Activated CD4-positive, alpha-beta T cell treated with anti-CD3 and anti-CD28 coated beads, Interleukin-2, amount 10 ng/mL, durations not matched to agents 24 days and 14 days (primary cell): ENCODE measurements at places on chromosomes 5 and 9.
A peak's percentile ranks its signal among the peaks of the same experiment; 100 is the strongest.

DNA sequence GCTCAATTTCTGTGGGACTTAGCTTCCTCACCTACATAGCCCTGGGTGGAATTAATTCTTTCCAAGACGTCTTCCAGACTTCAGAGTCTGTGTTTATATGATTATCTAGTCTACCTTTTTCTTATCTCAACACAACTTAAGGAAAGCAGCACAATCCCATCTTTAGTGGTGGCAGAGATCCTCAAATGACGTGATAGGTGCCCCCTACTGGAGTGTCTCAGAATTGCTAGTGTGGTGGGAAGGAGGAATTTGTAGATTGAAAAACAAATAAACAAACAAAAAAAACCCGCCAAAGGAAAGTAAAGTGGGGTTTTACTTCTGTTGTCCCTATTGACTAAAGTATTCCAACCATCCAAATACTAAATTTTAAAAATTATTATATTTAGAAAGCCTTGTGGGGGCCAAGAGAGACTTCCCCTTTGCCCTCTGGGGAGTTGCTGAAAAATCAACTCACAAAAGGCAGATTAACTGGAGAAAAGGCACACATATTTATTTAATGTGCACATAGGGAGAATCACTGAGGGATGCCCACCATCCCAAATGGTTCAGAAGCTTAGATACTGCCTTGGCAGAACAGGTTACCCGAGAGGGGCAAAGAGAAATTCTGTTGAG lies 283.3 kb downstream of the TMEM167A start:
- DNase-seq, result peak; percentile 81
- H3K4me1 ChIP-seq, result peaks cover 4% of the 10 kb centered on the region

- H3K27me3 ChIP-seq, result no peaks in the 10 kb centered on the region
- peak; percentile 83 for DNase-seq
- peak overlapping the region; percentile 79 for H3K27ac ChIP-seq
- H3K4me1 ChIP-seq, result peaks cover 21% of the 10 kb centered on the region
- peaks cover 25% of the 10 kb centered on the region for H3K36me3 ChIP-seq
These were observed 29.8 kb downstream of the UGCG start for GRCh38 chr9:111926421-111926875.

- H3K27me3 ChIP-seq, result no peaks in the 10 kb centered on the region
- peak; percentile 76 for DNase-seq
- peaks cover 11% of the 10 kb centered on the region for H3K36me3 ChIP-seq
- H3K4me1 ChIP-seq, result peaks cover 46% of the 10 kb centered on the region
These were observed 302.4 kb downstream of the NR3C1 start for GRCh38 chr5:143101121-143101520.

GRCh38 chr5:154375329-154376008 lies 70.3 kb upstream of the SAP30L start:
- peaks cover 19% of the 10 kb centered on the region for H3K36me3 ChIP-seq
- DNase-seq, result no peak
- no peaks in the 10 kb centered on the region for H3K27me3 ChIP-seq
- no peak overlapping the region for H3K4me3 ChIP-seq
- no peaks in the 10 kb centered on the region for H3K4me1 ChIP-seq

- no peaks in the 10 kb centered on the region for H3K4me1 ChIP-seq
- no peak overlapping the region for H3K4me3 ChIP-seq
- H3K27ac ChIP-seq, result no peak overlapping the region
- no peaks in the 10 kb centered on the region for H3K36me3 ChIP-seq
- DNase-seq, result no peak
- no peaks in the 10 kb centered on the region for H3K27me3 ChIP-seq
These were observed 384.5 kb upstream of the CDH6 start for GRCh38 chr5:30808996-30809395.
